Suppressor macrophage treated with lipopolysaccharide for 4 hours (primary cell): ENCODE measurements at places on chromosomes 11 and 22.

DNA sequence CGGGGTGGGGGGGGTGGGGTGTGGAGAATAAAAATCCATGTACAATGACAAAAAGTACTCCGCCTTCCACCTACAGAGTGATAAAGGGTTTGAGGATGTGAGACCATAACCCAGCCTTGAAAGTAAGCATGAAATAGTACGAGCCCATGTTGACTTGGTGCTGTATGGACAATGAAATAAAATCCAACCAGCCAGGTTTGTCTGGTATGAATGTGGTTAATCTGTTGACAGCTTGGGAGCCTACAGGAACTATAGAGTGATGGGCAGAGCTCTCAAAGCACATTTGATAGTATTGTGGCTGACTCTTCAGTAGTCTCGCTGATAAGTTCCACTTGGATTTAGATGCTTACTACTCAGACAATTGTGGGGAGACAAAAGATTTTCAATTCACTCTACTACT is 48.8 kb upstream of the CD44 start:
- DNase-seq, result no peak

DNA sequence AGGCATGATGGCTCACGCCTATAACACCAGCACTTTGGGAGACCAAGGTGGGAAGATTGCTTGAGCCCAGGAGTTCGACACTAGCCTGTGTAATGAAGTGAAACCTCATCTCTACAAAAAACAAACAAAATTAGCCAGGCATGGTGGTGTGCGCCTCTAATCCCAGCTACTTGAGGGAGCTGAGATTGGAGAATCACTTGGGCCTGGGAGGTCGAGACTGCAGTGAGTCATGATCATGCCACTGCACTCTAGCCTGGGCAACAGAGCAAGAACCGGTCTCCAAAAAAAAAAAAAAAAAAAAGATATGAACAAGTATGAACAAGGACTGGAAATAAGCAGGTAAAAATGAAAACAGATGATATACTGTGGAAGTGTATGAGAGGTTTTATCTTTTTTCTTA is 54.1 kb upstream of the SOX6 start:
- no peak for DNase-seq

DNA sequence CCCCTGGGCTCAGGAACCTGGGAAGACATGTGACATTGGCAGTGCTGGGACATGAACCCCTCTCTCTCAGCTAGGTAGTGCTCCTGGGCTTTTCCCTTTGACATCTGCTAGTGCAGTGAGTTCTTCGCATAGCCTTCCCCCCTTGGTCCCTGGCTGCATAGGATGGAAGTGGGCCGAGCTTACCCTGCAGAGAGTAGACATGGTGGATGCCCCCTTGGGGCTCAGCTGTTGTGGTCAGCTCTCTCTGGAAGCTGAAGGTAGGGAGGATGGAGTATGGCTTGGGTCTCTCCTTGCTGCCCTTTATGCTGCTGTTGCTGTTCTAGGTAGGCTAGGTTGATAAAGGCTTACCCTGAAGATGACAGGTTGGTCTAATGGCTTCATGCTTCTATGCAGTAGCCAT is 92.1 kb downstream of the ZBTB16 start:
- DNase-seq, result no peak

DNA sequence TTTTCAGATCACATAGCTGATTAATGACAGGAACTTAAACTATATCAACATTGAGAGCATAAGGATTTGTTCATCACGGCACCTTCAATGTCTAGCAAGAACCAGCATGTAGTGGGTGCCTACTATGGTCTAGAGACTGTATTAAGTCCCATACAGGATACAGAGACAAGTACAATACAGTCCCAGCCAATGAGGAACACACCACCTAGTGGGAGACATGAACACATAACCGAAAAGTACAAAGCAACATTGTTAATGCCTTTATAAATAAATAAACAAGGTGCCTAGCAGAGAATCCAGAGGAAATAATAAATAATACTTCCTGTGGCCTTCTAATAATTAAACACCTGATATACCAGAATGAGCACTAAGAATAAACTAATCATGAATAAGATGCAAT is 87.7 kb upstream of the OPCML start:
- no peak for DNase-seq

GRCh38 chr22:17349172-17349571 is 20.1 kb upstream of the CECR2 start:
- no peak for DNase-seq

- DNase-seq, result peak; percentile 58
Measured at GRCh38 chr11:77377734-77378133, 76.2 kb upstream of the GDPD4 start.

DNA sequence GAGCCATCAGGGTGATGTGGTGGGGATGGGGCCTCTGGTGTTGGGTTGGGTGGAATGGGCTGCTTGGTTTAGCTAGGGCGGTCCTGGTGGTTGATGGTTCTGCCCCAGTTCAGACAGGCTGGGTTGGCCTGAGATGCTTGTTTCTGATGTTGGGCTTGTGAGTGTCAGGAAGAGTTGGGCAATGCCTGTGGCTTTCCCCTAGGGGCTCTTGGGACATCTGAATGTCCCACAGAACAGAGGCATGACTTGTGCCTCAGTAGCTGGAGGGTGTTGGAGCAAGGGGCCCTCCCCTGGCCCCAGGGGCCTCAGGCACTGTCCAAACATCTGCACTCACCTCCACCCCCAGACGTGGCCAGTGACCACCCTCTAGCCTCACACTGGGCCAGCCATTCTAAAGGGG is 14.0 kb upstream of the CTSD start:
- DNase-seq, result peak; percentile 77

DNA sequence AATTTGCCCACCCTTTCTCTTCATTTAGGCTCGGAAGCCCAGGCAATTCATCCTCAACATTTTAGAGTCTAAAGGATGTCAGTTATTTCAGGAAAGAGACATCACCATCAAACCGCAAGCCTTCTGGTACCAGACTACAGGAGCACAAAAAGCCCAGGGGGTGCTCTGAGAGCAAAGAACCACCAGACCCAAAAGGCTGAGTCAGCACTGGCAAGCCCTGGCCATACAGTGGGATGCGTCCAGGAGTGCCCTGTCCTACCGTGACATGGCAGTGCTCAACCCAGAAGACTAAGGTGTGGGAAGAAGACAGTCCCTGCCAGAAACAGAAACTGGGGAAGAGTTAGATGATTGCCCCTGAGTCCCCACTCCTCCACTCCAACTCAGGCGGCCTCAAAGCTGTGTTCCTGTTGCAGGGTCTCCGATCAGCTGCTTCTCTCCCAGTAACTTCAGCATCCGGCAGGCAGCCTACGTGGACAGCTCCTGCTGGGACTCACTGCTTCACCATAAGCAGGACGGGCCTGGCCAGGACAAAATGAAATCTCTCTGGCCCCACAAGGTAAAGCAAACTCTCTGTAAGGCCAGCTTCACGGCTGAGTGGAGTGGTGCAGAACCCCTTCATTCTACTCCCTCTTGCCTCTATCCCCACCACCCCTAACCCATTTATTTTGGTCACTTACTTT is 1.5 kb downstream of the PANX3 start:
- no peak for DNase-seq

- DNase-seq, result no peak
Measured at GRCh38 chr22:17576470-17576869, 13.2 kb downstream of the SLC25A18 start.

DNA sequence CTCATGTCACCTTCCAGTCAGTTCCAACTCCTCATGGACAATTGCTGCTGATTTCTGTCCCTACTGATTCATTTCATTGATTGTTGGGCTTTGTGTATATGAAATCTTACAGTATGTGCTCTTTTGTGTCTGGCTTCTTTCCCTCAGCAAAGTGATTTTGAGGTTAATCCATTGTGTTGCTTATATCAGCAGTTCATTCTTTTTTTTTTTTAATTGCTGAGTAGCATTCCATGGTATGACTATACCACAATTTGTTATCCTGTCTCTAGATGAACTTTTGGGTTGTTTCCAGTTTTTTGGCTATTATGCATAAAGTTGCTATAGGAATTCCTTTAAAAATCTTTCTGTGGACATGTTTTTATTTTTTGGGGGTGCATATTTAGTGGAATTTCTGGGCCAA is 59.9 kb downstream of the NXPE1 start:
- no peak for DNase-seq

GRCh38 chr22:29348041-29348440 is 32.5 kb upstream of the RASL10A start:
- no peak for DNase-seq

DNA sequence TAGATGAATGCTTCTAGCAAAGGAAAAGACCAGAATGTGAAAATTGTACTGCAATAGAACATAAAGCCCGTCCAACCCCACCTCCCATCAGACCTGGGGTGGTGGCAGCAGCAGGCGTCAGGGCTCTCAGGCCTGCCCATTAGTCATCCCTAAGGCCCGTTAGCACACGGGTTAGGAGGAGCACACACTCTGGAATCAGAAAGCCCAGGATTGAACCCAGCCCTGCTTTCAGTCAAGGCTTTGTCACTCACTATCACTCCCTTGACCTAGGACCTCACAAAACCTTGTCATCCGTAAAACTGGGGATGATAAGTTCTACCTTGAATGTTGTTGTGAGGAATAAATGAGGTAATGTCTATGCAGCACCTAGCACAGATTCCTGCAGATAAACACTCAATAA is 26.9 kb downstream of the MICAL3 start:
- DNase-seq, result no peak

DNA sequence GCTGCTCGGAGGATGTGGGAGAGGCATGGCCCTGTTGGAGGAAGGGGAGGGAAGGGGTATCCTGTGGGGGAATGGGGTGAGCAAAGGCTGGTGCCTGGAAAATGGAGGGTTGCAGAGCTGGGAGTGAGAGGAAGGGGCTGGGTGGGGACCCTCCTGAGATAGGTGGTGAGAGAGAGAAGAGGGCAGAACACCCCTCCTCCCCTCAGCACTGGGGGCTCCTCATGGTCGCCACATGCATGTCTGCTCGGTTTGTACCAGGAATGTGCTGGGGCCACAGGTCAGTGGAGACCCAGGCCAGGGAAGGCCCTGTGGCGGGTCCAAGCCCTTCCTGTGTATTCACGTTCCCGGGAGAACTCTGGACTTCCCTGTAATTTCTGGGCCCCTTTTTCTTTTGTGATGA is 27.8 kb upstream of the ACR start:
- DNase-seq, result no peak

GRCh38 chr11:34395916-34396550 is 38.2 kb upstream of the ABTB2 start:
- DNase-seq, result no peak

DNA sequence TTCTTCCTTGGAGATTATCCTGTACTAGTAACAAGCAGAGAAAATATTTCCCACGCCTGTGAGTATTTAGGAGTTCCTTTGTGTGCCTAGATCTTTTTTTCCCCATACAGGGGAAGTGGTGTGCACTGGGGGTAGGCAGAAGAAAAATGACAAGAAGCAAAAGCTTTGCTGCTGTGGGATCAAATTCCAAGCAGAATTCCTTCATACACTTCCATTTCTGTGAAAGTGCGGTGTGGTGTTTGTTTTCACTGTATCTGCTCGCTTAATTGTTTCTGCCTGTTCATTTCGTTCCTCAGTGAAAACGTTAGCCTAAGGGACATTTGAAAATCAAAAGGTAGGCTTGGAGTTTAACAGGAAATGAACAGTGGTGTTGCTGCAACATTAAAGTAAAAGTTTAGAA is 47.9 kb downstream of the BLID start:
- DNase-seq, result no peak

DNA sequence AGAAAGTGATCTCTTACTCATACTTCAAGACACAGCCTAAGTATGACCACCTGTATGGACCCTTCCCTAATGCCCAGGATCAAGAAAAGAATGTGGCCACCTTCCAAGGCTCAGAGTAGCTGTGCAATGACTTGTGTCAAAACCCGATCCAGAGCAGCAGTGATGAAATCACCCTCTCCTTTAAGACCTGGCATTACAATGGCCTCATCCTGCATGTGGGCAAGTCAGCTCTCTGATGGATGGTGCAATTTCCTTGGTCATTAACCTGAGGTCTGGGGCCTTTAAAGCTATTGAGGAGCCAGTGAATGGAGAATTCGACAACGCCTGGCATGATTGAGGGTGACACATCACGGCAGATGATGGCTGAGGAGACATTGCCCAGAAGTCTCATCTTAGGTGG is 9.1 kb upstream of the TUBA8 start:
- DNase-seq, result no peak

DNA sequence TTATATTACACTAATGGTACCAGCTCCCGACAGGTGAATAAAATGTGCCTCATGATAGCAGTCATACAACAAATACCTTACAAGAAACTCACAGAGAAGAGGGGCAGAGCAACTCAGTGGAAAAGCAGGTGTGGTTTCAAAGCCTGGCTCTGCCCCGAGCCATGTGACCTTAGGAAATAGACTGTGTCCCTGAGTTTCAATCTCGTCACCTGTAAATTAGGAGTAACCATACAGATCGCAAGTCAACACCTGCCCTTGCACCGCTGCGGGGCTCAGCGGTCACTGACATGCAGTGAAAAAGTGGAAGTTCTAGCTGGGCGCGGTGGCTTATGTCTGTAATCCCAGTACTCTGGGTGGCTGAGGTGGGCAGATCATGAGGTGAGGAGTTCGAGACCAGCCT is 11.9 kb upstream of the MRTFA start:
- DNase-seq, result no peak

DNA sequence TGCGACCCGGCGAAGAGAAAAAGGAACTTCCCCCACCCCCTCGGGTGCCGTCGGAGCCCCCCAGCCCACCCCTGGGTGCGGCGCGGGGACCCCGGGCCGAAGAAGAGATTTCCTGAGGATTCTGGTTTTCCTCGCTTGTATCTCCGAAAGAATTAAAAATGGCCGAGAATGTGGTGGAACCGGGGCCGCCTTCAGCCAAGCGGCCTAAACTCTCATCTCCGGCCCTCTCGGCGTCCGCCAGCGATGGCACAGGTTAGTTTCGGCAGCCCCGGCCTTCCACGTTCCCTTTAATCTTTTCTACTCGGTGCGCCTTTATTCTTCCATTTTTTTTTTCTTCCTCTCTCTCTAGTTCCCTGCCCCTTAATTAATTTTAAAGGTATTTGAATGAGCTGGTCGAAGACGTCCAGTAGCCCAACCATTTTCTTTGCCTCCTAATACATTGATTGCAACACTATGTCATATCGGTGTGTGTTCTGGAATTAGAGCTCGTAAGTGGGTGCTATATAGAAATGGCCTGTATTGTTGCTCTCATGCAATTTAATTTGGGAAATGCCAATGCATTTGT is 537 bp downstream of the EP300 start:
- DNase-seq, result peak; percentile 38

DNA sequence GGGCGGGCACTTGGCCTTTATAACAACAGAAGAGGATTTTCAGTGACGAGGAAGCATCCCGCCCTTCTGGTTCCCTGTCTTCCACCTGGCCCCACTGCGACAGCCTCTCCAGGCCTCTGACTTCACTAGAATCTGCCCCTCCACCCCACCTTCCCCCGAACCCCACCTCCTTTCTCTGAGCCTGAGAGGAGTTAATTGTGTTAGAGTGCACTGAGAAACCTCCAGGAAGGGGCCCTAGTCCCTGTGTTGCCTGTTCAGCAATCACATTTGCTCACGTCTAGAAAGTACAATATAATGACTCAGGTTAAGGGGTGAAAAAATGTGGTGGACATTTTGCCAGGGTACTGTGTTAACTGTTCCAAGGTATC is 38.8 kb downstream of the PTPRJ start:
- no peak for DNase-seq

- no peak for DNase-seq
Measured at GRCh38 chr22:44409211-44409973, 88.6 kb downstream of the RTL6 start.
